ENCODE measurements at places on chromosomes 7 and 10.

GRCh38 chr10:52986125-52986524, 213.5 kb upstream of the MBL2 start:
- no peak for DNase-seq

GRCh38 chr10:44761076-44761475, 150.1 kb upstream of the TMEM72 start:
- no peak for DNase-seq

DNA sequence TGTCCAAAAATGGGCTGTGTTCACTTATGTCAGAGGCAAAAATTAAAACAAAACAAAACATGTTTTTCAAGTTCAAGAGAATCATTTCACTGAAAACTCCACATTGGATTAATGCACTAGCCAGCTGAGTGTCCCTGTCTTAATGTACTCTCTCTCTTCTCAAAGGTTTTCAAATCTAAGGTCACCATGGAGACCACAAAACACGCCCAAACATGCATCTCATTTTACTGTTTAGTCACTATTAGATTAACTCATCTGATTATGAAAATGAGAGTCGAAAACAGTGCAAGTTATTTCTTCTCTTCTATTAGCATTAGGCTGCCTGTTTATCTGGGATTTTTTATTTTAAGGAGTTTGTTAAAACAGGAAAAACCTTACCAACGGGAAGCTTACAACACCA, 70.8 kb upstream of the ASAH2 start:
- peak; percentile 19 for DNase-seq

DNA sequence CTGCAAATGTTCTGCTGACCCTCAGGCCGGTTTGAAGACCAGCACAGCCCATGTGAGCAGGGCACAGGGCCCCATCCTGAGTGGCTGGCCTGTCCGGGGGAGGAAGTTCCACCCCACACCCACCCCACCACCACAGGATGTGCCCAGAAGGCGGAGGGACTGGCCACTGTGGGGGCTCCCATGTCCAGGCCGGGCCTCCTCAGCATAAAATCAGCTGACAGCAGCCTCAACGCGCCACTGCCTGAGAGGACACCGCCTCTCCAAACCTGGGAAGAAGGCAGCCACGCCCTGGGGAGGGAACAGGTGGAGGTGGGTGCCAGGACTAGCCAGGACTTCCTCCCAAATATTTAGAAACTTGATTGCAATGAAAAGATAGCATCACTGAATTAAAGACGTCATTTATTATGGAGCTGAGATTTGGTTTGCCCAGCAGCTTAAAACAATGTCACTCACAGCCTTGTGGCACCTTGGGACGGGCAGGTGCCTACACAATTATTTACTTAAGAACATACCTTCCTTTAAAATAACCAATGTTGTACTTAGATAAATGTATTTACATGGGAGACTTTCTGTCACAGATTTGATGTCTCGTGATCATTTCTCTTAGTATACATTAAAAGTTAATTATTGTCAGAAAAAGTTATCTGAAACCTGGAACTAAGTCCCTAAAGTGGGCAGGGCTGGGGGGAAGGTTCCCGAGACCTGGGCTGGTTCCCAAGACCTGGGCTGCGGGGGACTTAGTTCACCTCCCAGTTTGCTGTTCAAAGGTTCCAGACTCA, 27.3 kb upstream of the FAM20C start:
- no peak for DNase-seq

- no peak for DNase-seq
Measured at GRCh38 chr7:101686030-101686429, 56.9 kb upstream of the MYL10 start.

DNA sequence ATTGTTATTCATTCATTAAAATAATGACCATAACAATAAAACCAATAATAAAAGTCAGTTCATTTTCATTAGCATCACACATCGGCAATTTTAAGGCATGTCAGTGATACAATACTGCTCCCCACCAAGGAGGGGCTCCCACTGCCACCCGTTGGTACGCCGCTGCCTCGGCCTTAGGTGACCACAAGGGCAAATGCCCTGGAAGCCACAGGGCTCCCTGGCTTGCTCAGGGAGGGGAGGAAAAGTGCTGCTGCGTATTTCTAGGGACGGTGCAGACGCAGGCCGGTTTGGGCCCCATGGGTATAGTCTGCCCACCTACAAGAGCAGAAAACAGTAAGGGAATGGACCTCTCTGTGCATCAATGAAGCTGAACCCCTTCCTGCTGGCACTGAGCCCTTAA, 85.1 kb downstream of the SLIT1 start:
- no peak for DNase-seq

- no peak for DNase-seq
Measured at GRCh38 chr10:117217196-117217761, 20.0 kb downstream of the KCNK18 start.

DNA sequence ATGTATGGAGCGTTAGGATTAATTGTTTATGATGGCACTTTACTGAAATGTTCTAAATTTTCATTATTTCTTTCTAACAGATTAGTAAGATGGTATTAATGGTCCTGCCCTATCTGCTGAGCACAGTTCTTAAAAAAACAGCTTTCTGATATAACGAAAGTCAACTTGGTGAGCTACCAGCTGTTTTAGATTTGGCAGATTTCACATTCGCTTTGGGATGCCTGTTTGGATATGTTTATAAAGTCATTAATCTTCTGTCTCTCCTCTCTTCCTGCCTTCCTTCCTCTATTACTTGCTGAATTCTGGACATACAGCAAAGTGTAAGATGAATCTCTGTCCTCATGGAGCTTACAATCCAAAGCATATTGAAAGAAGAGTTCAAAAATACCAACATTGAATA, 396.8 kb upstream of the LRGUK start:
- DNase-seq = no peak

DNA sequence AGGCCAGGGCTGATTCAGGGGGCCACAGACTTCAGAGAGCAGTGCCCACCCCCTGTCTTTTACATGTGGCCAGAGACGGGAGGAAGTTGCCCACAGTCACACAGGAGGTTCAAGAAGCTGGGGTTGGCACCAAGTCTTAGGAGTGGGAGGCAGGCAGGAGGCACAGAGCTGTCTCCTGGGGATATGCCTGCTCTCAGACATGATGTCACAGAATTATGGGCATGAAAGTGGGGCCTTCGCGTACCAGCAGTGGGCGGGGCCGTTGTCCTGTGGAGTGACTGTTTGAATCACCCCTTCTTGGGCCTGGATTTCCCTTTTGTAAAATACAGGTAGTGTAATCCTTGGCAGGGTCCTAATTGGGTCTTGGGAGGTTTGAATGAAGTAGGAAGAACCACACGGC, 81.2 kb upstream of the PPIF start:
- DNase-seq = peak; percentile 42

- no peak for DNase-seq
Measured at GRCh38 chr10:48769706-48770435, 85.2 kb downstream of the WDFY4 start.

DNA sequence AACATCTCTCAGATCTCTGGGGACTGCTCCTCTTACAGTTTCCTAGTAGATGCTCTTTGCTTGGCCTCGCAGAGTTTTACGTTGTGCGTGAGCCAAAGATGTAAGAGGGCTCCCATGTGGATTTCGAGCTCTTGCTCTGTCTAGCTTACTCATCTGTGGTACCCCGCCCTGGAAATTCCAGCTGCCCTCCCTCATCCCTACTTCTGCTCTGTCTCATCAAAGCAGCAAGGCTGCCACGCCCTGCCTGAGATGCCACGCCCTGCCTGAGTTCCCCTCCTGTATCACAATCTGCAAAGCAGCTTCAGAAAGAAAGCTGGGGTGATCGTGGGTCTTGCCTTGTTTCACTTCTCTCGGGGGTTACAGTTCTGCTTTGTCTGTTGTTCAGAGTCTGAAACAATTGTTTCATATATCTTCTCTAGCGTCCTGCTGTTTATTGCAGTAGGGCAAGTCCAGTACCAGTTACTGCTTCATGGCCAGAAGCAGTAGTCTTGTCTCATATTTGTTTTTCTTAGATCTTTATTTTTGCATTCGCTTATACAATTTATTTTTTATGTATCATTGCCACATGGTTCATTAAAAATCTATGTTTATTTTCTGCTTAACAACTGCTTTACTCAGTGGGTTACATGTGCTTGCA, 36.1 kb upstream of the CCNY start:
- DNase-seq = peak; percentile 12

- DNase-seq = no peak
Measured at GRCh38 chr7:28856656-28857055, 101.5 kb downstream of the TRIL start.

DNA sequence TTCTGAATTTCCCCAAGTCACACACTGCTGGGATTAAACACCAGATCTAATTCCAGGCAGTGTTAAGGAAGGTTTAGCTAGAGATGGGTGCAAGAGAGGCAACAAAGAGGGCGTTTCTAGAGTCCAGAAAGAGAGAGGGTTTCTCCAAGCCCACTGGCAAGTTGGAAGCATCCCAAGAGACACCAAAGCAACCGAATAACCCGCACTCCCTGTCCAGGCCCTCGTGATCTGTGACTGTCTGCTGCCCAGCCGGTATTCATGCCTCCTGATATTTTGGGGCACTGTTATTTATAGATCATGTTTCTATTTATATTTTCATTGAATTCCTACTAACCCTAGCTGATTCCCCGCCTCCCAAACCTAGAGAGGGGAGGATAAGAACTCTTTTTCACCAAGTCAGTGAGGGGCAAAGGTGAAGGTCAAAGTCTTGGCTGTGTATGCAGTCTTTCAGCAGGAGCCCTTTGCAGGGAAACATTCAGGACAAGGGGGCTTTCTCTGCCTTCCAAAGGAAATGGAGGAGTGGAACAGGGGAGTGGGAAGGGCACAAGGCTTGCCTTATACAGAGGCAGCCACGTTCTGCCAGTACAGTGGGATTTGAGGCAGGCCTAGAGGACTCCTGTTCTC, 103.6 kb downstream of the SH3PXD2A start:
- no peak for DNase-seq

DNA sequence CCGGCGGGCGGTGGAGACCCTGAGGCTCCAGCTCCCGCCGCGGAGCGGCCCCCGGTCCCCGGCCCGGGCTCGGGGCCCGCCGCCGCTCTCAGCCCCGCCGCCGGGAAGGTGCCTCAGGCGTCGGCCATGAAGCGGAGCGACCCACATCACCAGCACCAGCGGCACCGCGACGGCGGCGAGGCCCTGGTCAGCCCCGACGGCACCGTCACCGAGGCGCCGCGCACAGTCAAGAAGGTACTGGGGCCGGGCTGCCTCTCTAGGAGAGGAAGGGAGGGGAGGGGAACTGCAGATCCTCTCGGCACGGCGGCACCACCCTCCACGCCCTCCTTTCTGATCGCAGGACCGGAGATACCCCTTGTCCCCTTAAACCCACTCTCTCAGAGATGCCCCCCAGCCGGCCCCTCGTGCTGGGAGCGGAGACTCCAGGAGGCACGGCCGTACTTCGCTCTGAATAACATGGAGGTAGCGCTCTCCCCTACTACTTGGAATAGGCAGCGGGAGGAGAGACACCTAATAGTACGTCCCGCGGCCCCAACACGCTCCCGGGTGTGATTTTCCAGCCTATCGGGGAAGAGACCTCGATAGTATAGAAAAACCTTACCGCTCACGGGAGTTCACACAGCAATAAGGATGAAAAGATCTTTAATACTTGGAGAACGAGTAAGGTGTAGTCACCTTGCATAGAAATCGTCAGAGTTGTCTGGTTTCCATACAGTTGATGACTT, 538 bp downstream of the AHCYL2 start:
- peak; percentile 63 for DNase-seq

DNA sequence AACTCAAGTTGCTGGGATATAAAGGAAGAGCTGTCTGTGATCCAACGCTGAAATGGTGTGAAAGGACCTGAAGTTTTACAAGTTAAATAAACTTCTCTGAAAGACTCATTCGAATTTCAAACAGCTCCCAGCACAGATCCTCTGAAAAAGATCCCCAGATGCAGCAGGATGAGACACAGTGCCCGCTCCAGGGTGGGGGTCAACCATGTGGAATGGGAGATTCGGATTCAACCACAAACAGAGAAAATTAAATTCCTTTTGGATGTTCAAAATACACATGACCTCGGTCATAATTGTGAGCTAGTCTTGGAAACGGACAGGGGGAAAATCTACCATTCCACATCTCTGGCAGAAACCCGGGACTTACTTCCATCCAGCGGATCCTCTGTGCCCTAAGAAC, 119.6 kb downstream of the PRKAG2 start:
- no peak for DNase-seq

DNA sequence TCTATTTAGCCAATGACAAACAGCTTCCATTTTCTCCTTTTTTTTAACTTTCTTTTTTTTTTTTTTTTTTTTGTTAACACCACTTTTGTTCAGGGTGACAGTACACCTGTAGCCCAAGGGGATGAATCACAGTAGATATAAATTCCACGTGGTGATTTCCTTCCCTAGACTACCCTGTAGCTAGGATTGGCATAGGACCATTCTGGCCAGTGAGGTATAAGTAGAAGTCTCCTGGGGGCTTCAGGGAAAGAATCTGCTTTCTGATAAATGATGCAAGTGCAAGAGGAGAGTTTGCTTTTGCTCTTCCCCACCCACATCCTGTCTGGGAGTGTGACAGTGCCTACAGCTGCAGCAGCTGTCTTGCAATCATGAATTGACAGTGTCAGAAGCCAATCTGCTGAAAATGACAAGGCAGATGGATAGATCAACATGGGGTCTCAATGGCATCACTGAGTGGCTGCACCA, 63.2 kb upstream of the TOMM7 start:
- DNase-seq = peak; percentile 59

Data from CD4-positive, alpha-beta T cell treated with Interferon alpha-2 for 1 hour (primary cell).